Posterior cingulate gyrus (tissue), 11 donors: ENCODE measurements at places on chromosomes 13 and 19.

- DNase-seq = no peak
Observed at GRCh38 chr13:71217827-71218226, 649.2 kb downstream of the DACH1 start.

DNA sequence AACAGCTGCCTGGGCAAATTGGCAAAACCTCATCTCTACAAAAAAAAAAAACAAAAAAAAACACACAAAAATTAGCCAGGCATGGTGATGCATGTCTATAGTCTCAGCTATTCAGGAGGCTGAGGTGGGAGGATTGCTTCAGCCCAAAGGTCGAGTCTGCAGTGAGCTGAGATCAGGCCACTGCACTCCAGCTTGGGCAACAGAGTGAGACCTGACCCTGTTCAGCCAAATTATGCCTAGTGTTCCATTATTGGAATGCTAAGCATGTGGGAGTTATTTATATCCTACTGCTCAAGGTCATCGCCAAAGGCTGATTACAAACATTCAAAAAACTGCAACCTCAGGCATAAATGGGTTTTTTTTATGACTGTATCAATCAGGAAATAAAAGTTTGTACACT, 1251.0 kb upstream of the PCDH9 start:
- no peak for DNase-seq

GRCh38 chr19:907183-907853, 5.7 kb downstream of the R3HDM4 start:
- no peak for DNase-seq

GRCh38 chr13:51562011-51562671, 22.1 kb upstream of the WDFY2 start:
- no peak for DNase-seq

DNA sequence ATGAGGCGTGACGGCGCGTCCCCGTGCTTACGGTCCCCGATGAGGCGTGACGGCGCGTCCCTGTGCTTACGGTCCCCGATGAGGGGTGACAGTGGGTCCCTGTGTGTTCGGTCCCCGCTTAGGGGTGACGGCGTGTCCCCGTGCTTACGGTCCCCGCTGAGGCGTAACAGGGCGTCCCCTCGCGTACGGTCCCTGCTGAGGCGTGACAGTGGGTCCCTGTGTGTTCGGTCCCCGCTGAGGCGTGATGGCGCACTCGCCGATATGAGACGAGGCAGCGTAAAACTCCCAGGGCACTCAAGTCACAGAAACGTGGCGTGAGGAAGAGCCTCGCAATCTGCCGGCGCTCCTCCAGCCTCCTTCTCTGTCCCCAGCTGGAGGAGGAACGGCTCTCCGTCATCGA, 20.9 kb downstream of the CFAP97D2 start:
- DNase-seq = no peak

DNA sequence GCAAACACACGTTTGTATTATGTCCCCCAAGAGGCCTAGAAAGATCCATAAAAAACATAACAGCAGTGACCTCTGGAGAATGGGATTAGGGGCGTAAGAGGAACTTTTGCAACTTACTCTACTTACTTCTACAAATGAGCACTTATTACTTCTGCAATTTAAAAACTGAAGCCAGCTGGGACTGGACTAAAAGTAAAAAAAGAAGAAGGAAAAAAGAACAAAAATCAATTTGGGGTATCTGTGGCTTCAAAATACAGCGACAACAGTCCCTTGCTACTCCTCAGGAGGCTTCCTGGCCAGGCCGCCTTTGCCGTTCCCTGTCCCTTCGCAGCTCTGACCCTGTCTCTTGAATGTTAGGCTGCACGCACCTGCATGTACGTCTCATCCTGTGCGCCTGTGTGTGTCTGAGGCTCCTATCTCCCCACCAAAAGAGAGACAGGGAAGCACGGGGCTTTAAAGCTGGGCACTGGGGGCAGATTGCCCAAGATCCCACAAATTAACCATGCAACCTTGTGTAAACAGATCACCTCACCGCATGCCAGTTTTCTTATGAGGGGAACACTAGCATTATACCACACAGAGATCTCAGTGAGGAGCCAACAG, 12.1 kb upstream of the FKRP start:
- no peak for DNase-seq

DNA sequence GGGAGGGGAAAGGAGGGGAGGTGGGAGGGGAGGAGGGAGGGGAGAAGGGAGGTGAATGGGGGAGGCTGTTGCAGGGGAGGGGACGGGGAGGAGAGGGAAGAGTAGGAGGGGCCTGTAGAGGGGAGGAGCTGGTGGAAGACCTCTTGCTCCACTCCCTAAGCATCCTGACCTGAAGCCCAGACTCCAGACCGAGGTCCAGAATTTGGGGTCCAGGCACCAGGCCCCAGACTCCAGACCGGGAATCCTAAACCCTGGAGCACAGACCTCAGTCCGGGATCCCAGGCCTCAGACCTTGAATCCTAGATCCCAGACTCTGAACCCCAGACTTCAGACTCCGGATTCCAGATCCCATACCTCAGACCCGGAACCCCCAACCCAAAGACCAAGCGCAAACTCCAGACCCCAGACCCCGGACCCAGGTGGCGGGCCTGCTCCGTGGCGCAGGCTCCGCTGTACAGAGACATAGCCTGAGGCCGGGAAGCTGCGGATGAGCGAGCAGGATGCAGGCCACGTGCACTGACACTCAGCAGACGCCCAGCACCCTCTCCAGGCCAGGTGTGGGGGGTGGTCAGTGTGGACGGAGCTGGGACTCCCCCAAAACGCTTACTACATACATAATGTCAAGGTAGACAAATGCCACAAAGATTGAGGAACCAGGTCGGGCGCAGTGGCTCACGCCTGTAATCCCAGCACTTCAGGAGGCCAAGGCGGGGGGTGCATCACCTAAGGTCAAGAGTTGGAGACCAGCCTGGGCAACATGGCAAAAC, 710 bp upstream of the BTBD2 start:
- no peak for DNase-seq

DNA sequence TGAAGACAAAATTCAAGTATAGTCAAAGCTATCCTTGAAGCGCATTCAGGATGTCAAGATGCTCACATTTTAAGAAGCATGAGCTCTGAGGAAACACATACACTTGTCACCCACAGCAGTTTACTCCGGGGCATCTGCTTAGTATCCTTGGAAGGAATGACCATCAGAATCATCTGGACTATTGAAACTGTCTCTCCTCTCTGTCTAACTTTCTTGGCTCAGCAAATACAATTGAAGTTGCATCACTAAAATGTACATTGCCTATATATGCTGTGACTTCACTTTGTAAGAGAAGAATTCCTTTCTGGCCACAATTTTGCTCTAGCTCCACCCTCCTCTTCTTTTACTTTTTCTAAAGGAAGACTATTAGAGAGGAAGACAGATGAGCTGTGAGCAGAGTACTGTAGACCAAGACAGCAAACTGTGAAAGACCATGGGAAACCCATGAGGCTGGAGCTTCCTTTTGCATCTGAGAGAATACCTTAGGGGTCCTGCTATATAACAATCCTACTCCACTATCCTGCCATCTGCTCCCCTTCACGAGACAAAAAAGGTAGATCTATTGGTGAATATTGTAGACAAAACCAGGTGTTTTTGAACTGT, 906.3 kb downstream of the PCDH9 start:
- DNase-seq = no peak
